ENCODE measurements at places on chromosomes 12 and 14.

DNA sequence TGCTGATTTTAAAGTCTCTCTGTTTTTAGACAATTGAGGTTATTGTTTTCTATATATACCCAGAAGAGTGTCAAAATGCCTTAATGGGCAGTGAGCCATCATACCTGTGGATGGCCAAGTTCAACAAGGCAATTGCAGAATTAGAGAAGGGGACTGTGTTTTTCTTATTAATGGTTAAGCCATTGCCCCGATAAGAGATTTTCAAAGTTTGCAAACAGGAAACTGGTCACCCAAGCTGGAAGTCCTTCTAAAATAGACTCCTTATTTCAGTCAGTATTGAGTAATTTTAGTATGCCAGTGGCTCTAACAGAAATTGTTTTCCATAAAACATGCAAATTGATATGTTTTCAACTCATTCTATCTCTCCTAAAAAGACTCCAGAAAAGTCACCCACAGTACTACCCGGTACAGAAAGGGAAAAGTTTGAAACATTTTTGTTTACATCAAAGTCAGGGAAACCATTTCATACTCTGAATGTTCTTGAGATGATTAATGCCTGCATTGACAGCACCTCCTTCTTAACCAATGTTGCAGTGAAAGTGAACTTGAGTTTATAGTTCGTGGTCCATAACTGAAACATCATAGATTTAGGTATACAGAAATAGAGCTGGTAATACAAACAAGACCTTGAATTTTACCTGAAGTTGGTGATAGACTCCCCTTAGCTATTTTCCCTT is 191.1 kb downstream of the TMX1 start:
- DNase-seq: no peak

GRCh38 chr12:76432733-76433132 is 84.5 kb upstream of the BBS10 start:
- no peak for DNase-seq

- peak; percentile 54 for DNase-seq
Observed at GRCh38 chr14:103108749-103109207, 14.3 kb downstream of the EXOC3L4 start.

- DNase-seq: no peak
Observed at GRCh38 chr12:126558810-126559209, 1493.6 kb downstream of the AACS start.

DNA sequence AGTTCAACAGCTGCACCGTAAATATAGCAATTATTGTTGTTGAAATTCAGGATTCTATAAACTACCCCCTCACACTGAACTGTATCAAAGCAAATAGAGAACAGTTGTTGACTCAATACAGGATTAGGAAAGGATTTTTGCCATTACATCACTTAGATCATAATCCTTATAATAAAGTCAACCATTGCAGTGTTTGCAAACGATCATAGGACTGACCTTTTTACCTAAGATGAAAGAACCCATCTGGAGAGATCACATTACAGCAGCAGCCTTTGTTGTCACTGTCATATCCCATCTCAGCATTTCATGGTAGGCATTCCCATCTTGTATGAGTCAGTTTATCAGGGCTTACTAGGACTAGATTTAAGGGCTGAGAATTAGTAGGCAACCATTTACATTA is 96.1 kb downstream of the IPO8 start:
- peak; percentile 15 for DNase-seq

GRCh38 chr12:116015525-116015924 is 262.0 kb downstream of the MED13L start:
- peak; percentile 63 for DNase-seq

DNA sequence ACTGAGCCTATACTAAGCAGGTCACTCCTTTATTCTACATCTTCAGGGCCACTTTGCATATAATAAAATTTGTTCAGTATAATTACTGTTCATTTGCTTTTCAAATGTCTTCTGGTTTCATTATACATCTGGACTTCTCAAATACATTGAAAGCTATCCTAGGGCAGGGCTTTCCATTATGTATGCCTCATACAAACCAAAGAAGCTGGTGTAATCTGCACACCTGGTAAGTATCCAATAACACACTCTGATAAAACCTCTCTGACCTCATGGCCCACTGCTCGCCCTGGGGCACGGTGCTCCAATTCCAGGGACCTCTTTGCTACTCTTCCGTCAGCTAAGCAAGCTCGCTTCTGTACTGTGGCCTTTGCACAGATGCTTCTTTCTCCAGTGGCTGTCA is 21.9 kb upstream of the ISM2 start:
- DNase-seq: no peak
